GM12878 (cell line): ENCODE measurements at places on chromosomes 7 and 10. TPM values are rescaled to one million over a fixed set of nuclear protein-coding genes. Genes with fewer than 3 reads are reported as not detected.
A peak's percentile ranks its signal among the peaks of the same experiment; 100 is the strongest.

The SCART1 gene
- polyA plus RNA-seq, result 0.09 and 0.31 TPM in 2 replicates

The TAS2R3 gene
- polyA plus RNA-seq, result not detected in 2 replicates

DNA sequence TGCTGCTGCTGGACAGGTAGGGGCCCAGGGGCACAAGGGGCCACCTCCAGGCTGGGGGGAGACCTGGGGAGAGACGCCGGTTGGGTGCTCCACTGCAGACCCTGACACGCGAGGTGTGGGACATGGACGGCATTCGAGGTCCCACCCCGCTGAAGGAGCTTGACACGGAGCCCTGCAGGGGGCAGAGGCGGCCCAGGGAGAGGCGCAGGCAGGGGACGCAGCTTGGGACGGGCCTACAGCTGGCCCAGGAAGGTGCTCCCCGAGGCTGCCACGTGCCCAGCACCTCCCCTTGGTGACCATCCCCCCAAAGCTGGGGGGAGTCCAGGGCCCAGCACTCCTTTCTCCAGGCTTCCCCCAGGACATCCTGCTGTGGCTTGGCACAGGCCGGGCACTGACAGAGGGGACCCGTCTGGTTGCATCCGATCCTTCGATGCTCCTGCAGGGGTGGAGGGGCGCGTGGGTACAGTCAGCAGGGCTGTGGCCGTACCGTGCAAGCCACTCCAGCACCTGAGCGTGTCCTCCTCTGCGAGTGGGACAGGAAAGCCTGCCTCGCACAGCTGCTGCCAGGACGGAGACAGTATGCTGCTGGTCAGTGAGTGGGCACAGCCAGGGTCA lies 174.4 kb downstream of the ELFN1 start:
- no peak for DNase-seq

DNA sequence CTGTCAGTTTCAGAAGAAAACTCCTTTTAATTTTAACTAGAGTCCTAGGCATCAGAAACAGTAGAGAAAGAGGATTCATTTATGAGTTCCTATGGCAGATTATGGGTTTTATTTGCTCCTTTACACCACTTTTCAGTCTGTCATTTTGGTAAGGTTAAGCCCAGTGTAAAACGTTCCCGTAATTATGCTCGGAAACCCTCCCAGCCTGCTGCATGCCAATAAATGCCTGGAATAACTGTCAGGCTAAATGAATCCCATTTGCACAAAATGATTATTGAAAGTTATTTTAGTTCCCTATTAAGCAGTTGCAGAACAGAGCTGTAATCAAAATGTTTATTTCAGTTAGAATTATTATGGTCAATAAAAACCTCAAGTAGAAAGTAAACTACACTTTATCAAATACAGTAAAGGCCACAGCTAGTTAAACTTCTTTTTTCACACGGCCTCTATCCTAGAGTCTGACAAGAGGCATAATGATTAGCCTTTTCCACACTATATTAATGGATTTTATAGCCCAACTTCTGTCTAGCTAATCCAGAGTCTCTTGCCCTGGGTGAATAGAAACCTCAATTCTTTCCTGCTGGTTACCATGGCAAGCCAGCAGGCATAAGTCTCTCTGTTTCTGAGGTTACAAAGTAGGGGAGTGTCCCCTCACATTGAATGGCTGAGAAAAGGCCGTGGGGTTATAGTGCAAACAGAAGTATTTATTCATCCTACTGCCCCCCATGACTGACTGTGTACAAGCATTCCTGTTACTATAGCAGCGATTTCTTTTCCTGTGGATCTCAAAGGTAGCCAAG lies 80.8 kb upstream of the NPVF start:
- no peak for DNase-seq

GRCh38 chr10:132571650-132572544 lies 34.3 kb downstream of the INPP5A start:
- peak; percentile 95 for DNase-seq
